Stimulated activated CD4-positive, alpha-beta T cell treated with anti-CD3 and anti-CD28 coated beads, Interleukin-12 subunit alpha, Interleukin-12 subunit beta, amount 100 ng/mL, for 24 hours (primary cell): ENCODE measurements at places on chromosomes 3 and 15.

- DNase-seq: no peak
Observed at GRCh38 chr3:114847564-114847963, 299.5 kb downstream of the ZBTB20 start.

DNA sequence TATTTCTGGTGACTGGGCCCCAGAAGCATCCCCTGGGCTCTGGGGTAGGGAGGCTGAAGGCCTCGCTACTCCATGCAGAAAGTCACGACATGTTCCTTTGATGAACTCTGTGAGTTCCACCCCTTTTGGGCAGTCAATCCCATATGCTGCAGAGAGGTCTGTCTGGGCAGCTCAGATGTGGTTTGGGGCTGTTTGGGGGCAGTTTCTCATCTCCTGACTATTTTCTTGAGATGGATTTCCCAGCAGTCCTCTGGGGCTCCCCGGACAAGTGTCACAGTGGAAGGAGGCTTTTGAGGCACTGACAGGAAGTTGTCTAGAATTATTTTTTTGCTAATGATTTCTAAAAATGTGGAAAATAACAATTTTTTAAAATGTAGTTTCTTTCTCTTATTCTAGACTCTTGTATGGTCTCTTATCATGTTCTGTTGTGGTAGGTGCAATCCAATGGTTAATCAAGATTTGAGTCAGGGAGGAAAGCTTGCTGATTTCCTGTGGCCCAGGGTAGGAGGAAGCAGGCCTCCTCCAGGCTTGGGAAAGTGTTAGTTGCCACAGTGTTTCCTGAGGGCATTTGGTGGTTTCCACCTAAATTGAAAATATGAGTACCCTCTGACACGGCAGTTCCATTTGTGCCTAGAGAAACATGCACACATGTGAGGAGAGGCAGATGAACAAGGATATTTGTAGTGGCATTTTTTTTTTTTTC, 19.9 kb upstream of the TATDN2 start:
- DNase-seq: no peak

DNA sequence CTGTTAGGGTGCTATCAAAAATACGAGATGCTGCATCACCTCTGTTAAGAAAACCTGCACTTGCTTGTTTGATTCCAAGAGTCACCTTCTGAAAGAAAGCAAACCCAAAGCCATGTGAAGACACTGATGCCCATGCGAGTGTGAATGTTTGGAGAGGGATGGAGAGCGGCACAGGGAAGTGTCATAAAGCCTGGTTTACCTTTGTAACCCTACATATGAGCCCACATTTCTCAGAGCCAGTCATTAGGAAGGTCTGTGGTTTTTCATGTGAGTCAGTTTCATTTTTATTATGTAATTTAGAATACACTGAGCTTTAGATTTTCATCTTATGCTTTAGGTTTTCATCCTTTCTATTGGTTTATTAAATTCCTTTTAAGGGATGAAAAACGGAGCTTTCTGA, 896.8 kb downstream of the ROBO1 start:
- no peak for DNase-seq

DNA sequence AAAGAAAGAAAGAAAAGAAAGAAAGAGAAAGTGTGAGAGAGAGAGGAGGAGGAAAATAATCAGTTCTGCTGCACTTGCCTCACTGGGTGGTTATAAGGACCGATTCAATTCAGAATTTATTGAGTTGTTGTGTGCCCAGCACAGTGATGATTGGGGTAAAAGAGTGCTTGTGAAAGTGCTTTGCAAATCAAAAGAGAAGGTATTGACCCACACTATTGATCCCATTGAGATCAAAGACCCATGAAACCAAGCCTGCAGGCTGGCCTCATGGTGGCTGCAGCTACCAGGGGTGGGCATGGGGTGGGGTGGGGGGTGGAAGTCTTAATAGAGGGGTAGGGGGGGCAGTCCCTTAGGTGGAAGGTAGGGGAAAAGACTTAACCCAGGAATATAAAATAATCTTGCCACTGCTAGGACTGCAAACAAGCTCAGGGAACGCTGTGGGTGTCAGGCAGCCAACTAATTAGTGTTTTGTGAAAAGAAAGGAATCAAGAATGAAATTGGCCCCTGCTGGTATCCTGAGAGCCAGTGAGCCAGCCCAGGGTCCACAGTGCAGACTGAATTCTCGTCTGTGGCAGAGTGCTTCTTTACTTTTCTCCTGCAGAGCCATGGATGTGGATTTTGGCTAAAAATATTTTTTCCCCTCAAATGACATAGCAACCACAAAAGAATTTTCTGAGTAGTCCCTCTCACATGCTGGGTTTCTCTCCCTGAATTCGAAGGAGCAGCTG, 34.2 kb downstream of the CLEC3B start:
- no peak for DNase-seq

DNA sequence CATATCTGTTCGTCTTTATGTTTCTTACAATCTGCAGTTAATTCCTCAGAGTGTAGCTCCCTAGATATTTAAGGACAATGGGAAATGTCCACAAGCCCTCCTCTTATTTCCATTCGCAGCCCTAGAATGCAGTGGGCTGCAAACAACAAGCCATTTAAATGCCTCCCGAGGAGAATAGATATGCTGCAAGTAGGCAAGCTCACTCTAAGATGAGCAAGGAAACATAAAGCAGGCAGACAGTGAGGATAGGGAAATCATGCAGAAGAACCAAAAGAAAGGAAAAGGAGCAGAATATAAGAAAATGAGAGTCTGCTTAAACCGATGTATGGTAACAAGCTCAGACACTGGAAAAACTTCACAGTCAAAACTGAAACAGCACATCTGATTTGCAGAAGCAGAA, 561.9 kb downstream of the GBE1 start:
- DNase-seq: no peak

DNA sequence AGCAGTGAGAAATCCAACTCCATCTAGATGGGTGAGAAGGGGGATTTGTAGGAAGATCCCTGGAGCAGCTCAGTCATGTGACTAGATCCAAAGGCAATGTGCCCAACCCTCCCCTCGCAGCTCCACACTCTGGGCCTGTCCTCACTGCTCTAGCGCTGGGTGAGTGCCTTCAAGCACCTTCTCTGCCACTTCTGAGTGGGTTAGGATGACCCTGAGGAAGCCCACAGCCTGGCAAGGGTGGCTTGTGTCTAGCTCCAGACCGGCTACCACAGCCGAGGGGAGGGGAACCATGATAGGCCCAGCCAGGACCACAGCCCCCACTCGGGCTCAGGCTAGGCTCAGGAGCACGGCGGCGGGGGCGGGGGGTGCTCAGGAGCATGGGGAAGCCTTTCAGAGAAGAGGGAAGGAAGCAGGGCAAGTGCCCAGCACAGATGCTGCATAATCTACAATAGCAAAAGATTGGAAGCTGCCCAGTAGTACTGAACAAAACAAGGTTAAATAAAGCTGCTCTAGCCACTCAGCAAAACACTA, 1.7 kb downstream of the SPATA12 start:
- DNase-seq: no peak

DNA sequence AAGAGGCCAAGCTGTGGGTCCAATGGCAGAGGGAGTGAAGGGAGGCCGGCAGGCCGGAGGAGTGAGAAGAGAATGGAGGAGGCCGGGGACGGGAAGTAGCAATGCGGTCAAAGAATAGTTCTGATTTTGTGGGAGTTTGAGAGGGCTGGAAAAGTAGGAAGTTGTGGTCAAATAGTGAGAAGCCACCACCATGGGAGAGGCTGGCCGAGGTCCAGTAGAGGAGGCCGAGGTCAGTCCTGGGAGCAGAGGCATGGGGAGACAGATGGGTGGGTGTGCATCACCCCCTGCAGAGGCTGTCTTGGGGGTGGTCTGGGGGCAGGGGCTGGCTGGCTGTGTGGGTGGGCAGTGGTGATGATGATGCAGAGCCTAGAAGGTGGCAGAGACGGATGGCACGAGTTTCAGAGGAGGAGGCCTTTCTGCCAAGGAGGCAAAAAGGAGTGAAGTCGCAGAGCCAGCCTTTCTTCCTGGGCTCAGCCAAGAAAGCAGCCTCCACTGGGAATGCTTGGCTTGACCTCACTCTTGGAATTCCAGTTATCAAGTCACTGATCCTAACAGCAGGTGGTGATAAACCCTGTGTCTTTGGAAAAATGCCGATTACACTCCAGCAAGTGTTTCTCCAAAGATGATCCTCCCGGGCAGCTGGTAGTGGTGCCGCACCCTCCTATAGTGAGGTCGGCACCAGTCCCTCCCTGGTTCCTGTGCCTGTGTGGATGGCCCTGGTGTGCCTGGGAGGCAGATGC, 57.3 kb downstream of the ARNT2 start:
- DNase-seq: no peak

- no peak for DNase-seq
Observed at GRCh38 chr3:142106548-142106947, 42.8 kb downstream of the TFDP2 start.

DNA sequence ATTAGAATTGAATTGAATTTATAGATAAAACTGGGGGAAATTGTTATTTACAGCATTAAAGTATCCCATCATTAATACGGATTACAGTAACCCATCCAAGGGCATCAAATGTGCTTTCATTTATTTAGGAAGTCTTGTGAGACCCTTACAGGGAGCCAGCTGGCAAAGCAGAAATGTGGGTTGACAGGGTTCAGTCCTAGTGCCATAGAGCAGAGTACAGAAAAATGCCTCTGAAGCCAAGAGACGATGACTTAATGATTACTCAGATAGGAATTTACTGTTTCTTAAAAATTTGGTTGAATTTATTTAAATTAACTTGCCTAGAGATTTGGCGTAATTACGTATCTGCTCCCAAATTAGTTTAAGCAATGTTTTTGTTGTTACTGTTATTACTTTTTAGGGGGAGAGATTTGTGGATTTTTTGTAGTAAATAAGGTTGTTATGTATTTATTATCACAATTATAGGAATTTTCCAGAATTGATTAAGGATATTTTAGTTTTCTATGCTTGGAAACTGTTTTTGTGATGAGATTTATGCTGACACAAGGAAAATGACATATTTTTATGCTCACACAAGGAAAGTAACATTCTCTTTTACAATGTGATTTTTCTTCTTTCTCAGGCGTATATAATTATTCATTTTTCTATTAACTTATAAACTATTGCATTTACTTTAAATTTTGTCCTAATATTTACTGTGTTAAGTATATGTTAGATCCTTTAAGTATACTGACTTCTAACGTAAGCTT, 152.0 kb downstream of the EPHA6 start:
- no peak for DNase-seq

DNA sequence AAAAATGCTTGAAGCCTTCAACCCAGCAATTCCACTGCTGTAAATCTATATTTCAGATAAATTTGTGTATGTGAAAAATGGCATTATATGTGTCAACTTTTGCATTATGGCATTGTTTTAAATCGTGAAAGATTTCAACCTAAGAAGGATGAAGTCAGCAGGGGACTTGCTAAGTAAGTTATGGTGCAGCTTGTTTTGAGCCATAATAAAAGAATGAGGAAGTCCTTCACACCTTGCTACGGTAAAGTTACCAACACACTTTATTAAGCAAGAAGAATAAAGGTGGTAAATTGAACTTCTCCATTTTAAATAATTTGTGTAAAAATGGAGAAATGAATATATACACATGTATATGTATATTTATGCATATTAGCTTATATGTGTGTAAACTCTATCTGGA, 371.4 kb downstream of the ROBO2 start:
- DNase-seq: no peak

GRCh38 chr15:76501726-76502125, 165.2 kb downstream of the ISL2 start:
- DNase-seq: no peak

- no peak for DNase-seq
Observed at GRCh38 chr3:52218937-52219650, 6.4 kb downstream of the TLR9 start.

GRCh38 chr15:99438691-99439523, 126.9 kb upstream of the MEF2A start:
- DNase-seq: no peak

- DNase-seq: no peak
Observed at GRCh38 chr3:24829011-24829581, 334.4 kb upstream of the THRB start.

DNA sequence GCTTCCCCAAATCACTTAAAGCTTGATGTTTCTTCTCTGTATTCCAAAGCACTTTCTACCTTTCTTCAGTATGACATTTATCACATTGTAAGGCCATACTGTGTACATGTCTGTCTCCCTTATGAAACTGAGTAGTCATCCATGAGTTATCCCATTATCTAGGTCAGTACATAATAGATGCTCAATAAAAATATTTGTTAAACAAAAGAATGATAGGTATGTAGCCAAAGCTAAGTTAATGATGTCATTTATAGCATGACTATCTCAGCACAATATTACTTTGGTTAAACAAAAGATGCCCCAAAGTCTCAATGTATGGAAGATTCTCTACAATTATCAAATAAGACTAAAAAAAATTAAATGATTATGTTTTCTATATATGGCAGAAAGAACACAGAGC, 3.1 kb upstream of the TMCO5A start:
- no peak for DNase-seq

GRCh38 chr3:157465741-157466140, 29.1 kb downstream of the PTX3 start:
- no peak for DNase-seq

GRCh38 chr3:149992416-149993058, 21.8 kb upstream of the PFN2 start:
- no peak for DNase-seq

DNA sequence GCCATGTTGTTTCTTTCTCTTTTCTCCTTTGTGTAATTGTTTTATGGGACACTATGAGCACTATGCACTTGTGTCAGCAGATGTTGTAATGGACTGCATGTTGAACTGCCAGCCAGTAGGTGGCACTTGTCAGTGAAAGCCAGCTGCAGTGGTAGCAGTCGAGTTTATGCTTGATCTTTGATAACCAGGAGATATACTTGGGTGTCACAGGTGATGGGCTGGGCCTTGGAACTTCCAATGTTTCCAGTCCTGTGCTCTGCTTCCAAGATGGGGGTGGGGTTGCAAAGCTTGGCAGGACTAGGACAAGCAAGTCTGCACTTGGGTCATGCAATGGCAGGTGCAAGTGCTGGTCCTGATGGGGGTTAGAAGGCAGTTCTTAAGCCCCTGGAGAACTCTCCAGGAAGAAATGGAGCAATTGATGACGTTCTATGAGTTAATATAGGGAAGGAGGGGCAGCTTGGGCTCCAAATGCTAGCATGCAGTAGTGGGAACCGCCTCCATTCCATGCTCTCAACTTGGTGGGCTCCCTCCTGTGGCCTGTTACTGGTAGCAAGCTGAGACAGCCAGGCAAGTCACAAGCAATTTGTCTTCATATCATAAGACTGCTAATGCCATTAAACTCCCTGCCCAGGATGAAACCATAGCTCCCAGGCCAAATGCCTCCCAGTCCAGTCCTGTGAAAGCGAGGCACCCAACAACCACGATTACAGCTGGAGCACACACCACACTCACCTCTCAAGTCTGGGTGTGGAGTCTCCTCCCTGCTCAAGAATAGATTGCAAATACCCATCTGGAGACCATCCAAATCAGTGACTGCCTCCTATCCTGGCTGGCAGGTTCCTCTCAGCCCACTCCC, 287.2 kb downstream of the CGGBP1 start:
- DNase-seq: no peak

- DNase-seq: no peak
Observed at GRCh38 chr3:195921334-195921791, 13.0 kb upstream of the TNK2 start.

GRCh38 chr3:129352045-129352444, 73.4 kb downstream of the HMCES start:
- DNase-seq: no peak
